Endodermal cell (in vitro differentiated cells): ENCODE measurements at places on chromosomes 5 and 9. TPM values are rescaled to one million over a fixed set of nuclear protein-coding genes. Genes with fewer than 3 reads are reported as not detected.

The SLCO6A1 gene
- total RNA-seq = 0.71 to 1.3 TPM (median 0.96 TPM) in 3 replicates

The SOX30 gene
- 0.36 and 0.48 TPM in 2 replicates for total RNA-seq

The CCDC183 gene
- 12.1 to 23.0 TPM (median 13.4 TPM) in 3 replicates for total RNA-seq

The MYMK gene
- not detected in 3 replicates for total RNA-seq

The PAEP gene
- total RNA-seq = not detected in 2 replicates

The MELK gene
- 44.8 and 45.6 TPM in 2 replicates for total RNA-seq

The LMNB1 gene
- 185 and 191 TPM in 2 replicates for total RNA-seq

The TRAF1 gene
- 6.5 to 8.9 TPM (median 8.2 TPM) in 3 replicates for total RNA-seq

The GPR151 gene
- 4.9 and 5.1 TPM in 2 replicates for total RNA-seq

The F12 gene
- total RNA-seq = 2.7 to 7.0 TPM (median 2.9 TPM) in 3 replicates

The RALGDS gene
- total RNA-seq = 29.4 and 30.7 TPM in 2 replicates

The SLC35A4 gene
- total RNA-seq = 68.9 and 69.1 TPM in 2 replicates

The GAPT gene
- total RNA-seq = 1.2 to 1.9 TPM (median 1.4 TPM) in 3 replicates

The SMIM23 gene
- total RNA-seq = not detected in 2 replicates

- no peak for DNase-seq
These were observed 2.8 kb downstream of the TICAM2 start for GRCh38 chr5:115599502-115599901.

DNA sequence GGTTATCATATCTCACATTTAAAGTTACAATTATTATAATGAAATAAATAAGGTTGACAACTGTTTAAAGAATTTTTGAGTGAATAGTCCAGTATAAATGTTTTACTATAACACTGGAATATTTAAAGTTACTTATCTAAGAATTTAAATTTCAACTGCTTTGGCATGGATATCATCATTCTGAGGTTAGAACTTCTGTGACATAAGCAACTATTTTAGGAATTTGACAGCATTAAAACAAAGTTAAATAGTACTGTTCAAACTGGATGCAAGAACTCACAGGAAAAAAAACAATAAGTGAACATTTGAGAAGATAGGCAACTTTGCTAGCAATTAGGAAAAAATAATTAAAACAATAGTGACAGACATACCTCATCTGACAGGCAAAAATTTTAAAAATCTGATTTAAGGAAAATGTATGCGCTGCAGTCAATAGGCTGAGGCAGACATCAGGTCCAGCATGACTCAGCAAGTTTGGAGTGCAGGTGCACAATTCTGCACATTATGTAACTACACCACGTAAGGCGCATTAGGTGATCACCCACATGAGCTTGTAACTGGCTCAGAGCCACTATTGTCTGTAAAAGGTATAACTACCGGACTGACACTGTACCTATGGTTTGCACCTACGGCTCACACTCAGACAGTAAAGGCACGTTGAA is 180.6 kb downstream of the PDE4D start:
- DNase-seq = peak; percentile 50

- DNase-seq = no peak
These were observed 12.6 kb upstream of the SOWAHA start for GRCh38 chr5:132800545-132800944.

DNA sequence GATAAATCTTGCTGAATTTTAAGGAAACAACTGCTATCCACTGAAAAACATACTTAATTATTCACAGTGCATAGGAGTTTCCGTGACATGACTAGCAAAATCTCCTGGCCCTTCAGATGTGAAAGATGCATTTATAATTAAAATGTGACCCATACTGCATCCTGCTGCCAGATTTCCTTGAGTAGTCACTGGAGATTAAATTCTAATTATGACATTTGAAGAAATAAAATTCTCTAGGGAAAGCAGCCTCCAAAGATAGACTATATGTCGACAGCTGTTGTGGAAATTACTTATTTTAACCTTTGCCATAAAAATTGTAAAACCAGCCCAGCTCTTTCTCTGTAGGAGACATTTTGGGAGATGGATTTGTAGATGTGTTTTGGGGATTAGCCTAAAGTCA is 193.6 kb upstream of the SMC2 start:
- DNase-seq = no peak

- no peak for DNase-seq
These were observed 780.8 kb upstream of the ARRDC3 start for GRCh38 chr5:92163906-92164305.

GRCh38 chr9:132161743-132162184 is at the start of gene NTNG2:
NTNG2 (plus strand) TSS chr9:132162058; CDS start chr9:132166832, 4,774 bp downstream.
- no peak for DNase-seq

- DNase-seq = no peak
These were observed 5.6 kb downstream of the C5orf24 start for GRCh38 chr5:134851307-134851923.

GRCh38 chr5:130032807-130033206 is 128.5 kb downstream of the CHSY3 start:
- DNase-seq = no peak

DNA sequence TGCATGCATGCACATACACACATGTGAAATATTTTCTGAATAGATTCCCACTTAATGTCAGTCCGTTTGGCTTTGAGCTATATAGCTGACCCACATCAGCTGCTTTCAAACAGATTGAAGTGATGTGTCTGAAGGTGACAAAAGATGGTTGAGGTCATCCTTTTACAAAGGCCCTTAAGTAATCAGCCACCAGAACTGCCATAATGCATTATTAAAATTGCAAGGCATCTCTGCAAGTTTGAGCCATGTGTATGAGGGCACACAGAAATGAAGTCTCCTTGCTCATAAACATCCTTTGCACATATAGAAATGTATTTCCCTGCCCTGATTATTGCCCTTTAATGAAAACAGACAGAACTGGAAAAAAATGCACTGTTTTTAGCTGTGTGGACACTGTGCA is 1043.0 kb upstream of the C9orf72 start:
- DNase-seq = no peak

DNA sequence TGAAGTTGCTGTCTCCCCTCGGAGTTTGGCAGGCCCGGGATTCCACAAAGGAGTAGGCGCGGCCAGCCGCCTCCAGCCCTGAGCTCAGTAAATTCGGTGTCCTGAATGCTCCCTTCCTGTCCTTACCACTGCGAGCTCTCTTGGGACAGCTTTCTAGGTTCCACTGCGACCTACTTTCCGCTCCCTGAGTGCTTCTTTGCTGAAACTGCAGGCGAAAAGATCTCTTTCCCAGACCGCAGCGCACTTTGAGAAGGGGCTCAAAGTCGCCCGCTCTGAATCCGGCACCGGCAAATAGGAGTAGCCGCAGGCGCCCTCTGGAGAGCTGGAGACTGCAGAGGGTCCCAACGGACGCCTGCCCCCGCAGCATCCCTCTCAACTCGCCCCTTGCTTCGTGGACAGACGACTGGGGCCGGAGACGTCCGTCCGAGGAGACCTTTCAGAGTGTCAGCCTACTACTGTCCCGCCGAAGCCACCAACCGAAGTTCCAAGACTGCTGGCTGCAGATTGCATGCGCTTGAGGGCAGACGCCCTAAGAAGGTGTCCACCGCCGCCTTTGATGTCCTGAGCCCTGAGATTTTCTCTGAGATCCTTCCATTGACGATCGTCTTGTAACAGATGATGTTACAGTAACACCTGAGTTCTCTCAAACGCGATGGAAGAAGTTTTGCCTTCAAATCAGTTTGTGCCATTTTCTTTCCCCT is 96.0 kb downstream of the ANXA2R start:
- peak; percentile 77 for DNase-seq

DNA sequence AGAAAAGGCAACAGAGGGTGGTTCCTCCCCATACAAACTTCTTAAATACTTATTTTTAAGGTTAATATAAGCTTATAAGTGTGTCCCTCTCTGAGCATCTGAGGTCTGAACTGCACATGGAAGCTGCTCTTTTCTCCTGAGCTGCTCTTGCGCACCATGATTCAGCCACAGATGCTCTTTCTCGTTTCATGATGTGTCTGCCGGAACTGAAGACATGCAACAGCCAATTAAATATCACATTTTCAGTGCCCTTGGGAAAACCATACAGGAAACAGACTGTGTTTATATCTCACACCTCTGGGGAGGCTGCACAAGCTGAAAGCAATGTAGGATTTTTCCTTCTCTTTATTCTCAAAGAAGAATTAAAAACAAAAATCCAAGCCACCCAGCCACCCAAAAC is 96.8 kb upstream of the NREP start:
- no peak for DNase-seq

- DNase-seq = peak; percentile 36
These were observed 26.1 kb upstream of the SLC6A3 start for GRCh38 chr5:1471240-1471853.

- DNase-seq = no peak
These were observed 48.4 kb downstream of the ACTBL2 start for GRCh38 chr5:57434227-57434640.

DNA sequence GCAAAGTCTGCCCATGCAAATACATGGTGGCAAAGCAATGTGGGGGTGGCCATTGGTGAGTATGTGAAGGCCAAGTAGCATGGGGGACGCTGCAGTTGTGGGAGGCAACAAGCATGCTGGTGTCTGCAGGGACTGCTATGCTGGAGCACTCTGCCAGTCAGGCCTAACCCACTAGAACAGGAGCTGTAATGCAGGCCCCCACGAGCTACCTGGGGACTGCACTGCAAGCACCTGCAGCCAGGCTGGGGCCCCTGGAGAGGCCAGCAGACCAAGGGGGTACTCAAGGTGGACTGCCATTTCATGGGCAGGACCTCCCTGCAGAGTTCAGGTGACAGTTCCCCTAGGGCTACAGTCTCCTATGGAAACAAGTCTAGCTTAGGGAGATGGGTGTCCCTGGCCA is 183.8 kb upstream of the PDE4D start:
- DNase-seq = no peak

GRCh38 chr9:135216236-135216635 is 128.8 kb downstream of the OLFM1 start:
- no peak for DNase-seq

GRCh38 chr9:109520475-109521132 is 22.5 kb upstream of the PTPN3 start:
- DNase-seq = peak; percentile 92

GRCh38 chr5:161036296-161036695 is 184.3 kb upstream of the ATP10B start:
- DNase-seq = no peak

DNA sequence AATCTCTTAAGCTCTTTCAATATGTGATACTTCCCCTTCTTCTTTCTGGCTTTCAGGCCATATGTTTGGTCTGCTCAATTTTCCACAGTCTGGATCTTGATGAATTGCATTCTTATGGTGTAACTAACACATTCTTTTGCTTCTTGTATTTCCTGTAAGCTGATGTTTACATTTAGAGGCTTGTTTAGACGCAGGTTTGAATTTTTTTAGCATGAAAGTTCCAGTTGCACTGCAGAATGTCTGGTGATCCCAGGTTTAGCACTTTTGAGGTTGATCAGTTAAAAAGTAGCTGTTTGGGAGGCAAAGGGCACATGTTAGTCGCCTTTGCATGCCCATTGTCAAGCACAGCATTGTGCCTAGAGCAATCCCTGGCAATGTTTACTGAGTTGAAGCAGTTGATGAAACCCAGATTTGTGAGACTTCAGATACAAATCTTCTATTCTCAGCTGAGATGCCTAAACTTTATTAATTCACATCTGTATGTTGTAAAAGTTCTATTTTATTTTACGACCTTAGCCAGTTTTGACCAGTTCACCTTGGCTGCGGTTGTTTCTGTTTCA is 59.6 kb upstream of the SPATA31C2 start:
- no peak for DNase-seq

- DNase-seq = no peak
These were observed 182.9 kb upstream of the MAP1B start for GRCh38 chr5:71924325-71924724.

DNA sequence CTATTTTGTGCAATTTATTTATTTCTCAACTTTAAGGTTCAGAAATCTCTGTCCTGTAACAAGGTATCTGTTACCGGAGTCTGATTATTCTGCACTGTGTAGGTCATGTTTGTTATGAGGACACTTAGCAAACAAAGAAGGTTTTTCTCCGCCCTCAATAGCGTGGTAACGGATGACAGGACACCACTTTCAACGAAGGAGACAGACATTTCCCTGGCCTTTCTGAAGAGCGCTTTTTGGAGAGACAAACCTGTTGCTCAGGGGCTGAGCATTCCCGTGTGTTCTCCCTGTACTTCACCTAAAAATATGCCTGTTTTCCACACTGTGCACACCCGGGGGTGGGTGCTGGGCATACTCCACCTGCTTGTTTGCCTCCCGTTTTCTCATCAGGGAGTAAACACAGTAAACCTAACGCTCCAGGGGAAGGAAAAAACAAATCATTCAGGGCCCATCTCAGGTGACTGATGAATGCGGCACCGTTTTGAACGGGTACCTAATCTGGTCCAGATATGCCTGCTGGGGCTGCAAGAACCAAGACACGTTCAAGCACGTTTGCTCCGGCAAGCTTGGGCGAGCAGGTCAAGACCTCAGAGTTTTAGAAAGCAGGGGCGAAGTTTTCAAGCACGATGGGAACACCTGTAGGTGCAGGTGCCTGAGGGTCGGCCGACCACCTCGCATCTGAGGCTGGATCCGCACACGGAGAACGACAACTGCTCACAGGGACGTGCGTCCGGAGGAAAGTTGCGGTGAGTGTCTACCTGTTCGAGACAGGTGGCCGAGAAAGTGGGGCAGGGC is 859 bp downstream of the RETREG1 start:
- peak; percentile 60 for DNase-seq

DNA sequence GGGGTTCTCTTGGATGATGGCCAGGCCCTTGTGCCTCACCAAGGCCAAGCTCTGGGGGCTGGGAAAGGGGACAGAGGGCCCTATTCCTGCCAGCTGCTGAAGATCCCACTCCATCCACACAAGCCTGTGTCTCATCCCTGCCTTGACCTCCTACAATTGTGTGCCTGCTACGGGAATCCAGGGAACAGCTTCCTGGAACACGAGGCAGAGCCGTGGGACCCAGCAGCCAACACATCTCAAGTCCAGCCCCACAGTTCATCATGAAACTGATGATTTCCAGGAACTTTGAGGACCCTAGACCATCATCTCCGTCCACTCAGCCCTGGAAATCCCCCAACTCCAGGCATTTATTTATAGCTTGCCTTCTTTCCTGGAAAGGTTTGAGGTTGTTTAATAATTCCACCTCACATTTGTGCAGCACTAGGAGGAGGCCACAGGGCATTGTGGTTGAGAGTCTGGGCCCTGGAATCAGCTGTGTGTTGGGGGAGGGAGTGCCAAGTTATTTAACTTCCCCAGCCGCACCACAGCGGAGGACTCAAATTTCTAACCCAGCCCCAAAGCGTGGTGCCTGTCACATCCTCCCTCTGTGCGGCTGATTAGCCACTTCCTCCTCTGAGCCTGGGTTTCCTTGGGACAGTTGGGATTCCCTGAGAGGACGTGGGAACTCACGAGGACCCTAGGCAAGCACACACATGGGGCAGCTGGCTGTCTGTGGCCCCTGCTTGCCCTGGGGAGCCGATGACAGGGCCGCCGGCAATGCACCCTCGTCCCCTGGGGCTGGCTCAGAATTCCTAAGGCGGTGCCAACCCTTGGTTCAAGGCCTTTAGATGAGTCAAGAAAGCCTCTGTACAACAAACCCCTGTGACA is 58.2 kb upstream of the GGTA1 start:
- peak; percentile 88 for DNase-seq

DNA sequence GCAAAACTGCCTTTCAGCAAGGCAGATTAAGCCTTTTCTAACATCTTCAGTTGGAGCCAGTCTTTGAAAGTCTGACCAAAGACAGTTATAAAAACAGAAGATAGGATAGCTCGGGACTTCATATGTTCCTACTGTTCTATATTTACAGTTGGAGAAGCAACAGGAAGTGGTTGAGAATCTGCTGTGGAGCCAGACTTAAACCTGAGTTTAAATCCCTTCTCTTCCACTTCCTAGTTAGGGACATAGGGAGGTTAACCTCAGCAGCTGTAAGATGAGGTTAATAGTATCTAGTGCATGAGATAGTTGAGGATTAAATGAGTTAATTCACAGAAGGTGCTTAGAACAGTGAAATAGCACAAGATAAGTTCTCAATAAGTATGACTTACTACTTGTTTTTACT is 84.5 kb upstream of the FREM1 start:
- no peak for DNase-seq

- DNase-seq = peak; percentile 94
These were observed at the start of gene FRMD3 for GRCh38 chr9:83538172-83538889. FRMD3 (minus strand) TSS chr9:83538401; CDS start chr9:83538231, 170 bp downstream.
